ENCODE measurements at places on chromosomes 12 and 14. TPM values are rescaled to one million over a fixed set of nuclear protein-coding genes. Genes with fewer than 3 reads are reported as not detected.

Gene CLEC4A
- total RNA-seq, result 2.5 TPM

Gene SLC8A3
- 0.34 TPM for total RNA-seq

Gene GNB3
- 0.17 TPM for total RNA-seq

Gene DIO2
- 14.8 TPM for total RNA-seq

Gene PTPRQ
- 0.03 TPM for total RNA-seq

Gene LPCAT3
- 29.6 TPM for total RNA-seq

- no peak for DNase-seq
These were observed 52.8 kb downstream of the PTHLH start for GRCh38 chr12:27919671-27920235.

- no peak for DNase-seq
These were observed 1422.3 kb downstream of the AACS start for GRCh38 chr12:126487431-126487980.

GRCh38 chr12:90831712-90832111 lies 123.3 kb downstream of the CCER1 start:
- no peak for DNase-seq

DNA sequence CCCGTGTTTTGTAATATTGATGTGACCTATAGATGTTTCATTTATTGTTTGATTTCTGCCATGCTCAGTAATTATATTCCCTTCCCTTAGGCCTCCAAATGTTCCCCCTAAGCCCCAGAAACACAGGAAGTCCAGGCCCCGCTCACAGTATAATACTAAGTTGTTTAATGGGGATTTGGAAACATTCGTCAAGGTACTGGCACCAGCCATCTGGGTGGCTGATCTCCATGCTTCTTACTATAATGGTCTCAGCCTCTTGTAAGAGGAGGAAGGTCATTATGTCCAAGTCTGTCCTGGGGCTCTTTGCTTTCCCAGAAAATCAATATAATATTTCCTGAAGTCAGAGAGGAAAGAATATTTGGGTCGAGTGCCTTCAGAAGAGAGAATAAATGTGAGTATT lies 130.9 kb downstream of the KICS2 start:
- no peak for DNase-seq

DNA sequence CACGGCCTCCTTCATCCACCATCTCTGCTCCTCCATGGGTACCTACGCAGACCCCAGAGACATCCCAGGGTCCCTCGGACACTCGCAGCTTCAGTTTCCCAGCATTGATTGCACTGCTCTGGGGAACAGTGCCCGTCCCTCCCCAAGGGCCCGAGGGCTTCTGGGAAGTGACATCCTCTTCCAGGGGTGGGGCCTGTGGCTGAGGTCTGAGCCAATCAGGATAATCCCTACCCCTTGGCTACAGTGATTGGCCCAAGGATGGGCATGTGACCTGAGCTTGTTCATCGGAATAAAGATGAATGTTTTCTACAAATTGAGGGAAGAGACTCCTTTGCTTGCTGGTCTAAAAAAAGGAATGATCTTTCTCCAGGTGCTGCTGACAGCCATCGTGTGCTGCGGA lies 37.3 kb upstream of the MYL2 start:
- no peak for DNase-seq

GRCh38 chr12:29072631-29073030 lies 76.4 kb upstream of the FAR2 start:
- no peak for DNase-seq

GRCh38 chr12:50132505-50133135 lies 20.6 kb downstream of the COX14 start:
- peak; percentile 18 for DNase-seq

GRCh38 chr12:77231501-77231918 lies 166.1 kb upstream of the E2F7 start:
- DNase-seq, result peak; percentile 94

GRCh38 chr12:8678661-8679111 lies 16.1 kb upstream of the MFAP5 start:
- no peak for DNase-seq

- no peak for DNase-seq
These were observed 11.2 kb upstream of the AK7 start for GRCh38 chr14:96380735-96381134.

GRCh38 chr12:2212971-2213869 lies 160.4 kb downstream of the CACNA1C start:
- DNase-seq, result no peak

DNA sequence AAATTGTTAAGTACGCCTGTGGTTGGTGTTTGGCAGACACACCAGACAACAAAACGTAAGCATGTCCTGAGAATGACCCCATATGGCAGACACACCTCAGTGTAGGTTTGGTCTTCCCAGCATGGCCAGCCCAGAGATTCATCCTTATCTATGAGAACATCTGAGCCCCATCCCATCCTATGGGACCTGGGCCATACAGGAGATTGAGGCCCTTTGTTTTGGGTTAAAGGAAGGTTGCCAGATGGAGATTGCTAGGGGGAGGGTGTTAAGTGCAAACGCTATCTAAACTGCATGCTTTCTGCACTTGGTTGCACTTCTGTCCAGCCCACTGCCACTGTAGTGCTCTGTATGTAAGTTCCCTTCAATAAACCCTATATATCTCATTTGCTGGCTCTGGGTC lies 4.1 kb upstream of the PCNX4 start:
- DNase-seq, result no peak

- DNase-seq, result no peak
These were observed 163.3 kb upstream of the DIO3 start for GRCh38 chr14:101398011-101398410.

DNA sequence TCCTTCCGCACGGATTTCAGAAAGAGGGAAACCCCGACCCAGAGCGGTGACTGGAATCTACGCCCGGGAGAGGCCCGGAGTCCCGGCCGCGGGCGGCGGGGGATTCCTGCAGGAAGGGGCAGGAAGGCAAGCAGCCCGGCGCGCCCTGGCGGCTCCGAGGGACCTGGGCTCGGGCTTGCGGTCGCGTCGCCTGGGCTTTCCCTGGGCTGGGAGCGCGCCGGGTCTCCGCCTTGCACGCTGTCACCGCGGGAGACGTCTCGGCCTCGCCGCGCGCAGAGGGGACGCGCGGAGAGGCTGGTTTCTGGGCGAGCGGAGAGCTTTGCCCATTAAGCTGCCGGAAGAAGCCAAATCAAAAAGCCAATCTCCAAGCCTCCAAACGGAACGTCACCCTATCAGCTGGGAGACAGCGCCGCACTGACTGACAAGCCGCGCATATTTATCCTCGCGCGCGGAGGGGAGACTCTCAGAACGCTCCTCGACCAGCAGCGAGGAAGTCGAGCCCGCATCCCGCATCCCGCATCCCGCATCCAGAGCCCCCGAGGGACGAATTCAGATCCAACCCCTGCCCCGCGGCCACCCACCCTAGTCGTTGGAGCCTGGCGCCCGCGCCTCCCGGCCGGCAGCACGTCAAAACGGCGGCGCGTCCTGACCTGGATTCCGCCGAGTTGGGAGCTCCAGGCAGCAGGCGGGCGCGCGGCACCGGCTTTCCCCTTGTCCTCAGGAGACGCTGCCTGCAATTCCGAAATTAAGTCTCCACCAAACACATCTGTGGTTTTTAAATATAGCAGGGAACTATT lies at the start of gene SLC8A3:
Gene SLC8A3 (minus strand): TSS at position 293 of the 797 bp plus-strand sequence. CDS start 20,529 bp downstream, outside the sequence.
- DNase-seq, result no peak

- DNase-seq, result no peak
These were observed 1.0 kb downstream of the SLC6A12 start for GRCh38 chr12:212715-213526.

DNA sequence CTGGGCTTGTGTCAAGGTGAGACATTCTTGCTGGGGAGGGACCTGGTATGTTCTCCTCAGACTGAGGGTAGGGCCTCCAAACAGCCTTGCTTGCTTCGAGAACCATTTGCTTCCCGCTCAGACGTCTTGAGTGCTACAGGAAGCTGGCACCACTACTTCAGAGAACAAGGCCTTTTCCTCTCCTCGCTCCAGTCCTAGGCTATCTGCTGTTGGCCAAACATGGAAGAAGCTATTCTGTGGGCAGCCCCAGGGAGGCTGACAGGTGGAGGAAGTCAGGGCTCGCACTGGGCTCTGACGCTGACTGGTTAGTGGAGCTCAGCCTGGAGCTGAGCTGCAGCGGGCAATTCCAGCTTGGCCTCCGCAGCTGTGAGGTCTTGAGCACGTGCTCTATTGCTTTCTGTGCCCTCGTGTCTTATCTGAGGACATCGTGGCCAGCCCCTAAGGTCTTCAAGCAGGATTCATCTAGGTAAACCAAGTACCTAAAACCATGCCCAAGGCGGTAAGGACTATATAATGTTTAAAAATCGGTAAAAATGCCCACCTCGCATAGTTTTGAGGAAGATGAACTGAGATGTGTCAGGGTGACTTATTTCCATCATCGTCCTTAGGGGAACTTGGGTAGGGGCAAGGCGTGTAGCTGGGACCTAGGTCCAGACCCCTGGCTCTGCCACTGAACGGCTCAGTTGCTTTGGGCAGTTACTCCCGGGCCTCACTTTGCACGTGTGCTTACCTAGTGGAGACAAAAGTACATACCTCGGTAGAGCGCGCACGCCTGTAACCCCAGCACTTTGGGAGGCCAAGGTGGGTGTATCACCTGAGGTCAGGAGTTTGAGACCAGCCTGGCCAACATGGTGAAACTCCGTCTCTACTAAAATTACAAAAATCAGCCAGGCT lies 4.3 kb downstream of the GAPDH start:
- no peak for DNase-seq

GRCh38 chr14:68292441-68293215 lies 473.0 kb downstream of the RAD51B start:
- no peak for DNase-seq

DNA sequence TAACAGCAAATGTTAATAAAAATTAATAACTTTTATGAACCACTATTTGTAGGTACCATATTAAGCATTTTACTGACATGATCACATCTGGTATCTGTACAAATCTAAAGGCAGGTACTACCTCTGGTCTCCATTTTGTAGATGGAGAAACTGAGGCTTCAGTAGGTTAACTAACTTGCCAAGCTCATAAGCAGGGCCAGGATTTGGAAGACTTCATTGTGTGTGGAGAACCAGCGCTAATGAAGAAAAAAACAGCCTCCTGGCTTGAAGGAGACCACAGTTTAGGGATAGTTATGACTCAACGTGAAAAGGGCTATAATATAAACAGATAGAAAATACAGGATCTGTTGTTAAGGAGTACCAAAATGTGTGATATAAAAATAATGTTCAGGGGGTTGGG lies 1.0 kb downstream of the NUP37 start:
- no peak for DNase-seq

DNA sequence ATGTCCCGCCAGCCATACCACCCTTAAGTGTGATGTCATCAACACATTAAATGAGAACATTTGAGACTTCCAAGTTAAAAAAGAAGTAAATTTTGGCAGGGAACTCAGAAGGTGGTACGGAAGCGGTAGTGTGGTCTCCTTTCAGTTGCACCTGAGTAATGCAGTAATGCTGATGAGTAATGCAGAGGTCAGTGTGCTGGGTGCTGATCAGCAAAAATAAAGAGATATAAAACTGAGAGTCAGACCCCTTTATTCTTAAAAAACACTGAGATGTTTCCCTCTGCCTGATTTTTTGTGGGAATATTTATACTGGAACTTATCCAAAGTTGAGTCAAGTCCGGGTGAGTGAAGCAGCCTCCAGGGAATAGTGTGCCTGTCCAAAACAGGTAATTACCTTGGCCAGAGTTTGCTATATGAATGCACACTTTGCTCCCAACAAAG lies 370.6 kb upstream of the PRICKLE1 start:
- DNase-seq, result no peak

DNA sequence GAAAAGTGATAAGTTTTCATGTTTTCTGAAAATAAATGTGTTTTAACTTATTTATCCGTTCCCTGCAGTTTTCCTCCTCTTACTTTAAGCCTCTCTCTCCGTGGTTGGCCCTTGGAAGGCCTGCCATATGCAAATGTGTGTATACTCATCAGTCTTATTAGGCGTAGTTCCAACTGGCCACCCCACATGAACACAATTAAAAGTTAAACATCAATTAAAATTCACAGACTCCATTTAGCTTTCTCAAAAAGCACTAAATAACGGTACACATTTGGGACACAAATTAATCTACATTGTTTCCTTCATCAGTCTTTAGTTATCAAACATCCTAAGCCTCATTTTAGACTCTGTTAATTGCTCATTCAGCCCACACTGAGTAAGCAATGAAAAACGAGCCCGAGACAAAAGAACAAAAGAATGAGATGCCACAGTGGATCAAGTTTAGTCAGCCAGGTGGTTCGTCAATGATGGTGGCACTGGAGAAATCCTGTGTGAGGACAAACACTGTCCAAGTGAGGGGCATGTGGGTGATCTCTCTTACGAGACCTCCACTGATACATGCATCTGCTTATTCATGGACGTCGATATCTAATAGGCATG lies 76.0 kb upstream of the TMCC3 start:
- no peak for DNase-seq

GRCh38 chr12:63208956-63209355 lies 58.0 kb upstream of the AVPR1A start:
- DNase-seq, result no peak

- no peak for DNase-seq
These were observed 17.4 kb downstream of the KCNMB4 start for GRCh38 chr12:70383484-70383883.
